ENCODE measurements at places on chromosomes 13 and 19.

DNA sequence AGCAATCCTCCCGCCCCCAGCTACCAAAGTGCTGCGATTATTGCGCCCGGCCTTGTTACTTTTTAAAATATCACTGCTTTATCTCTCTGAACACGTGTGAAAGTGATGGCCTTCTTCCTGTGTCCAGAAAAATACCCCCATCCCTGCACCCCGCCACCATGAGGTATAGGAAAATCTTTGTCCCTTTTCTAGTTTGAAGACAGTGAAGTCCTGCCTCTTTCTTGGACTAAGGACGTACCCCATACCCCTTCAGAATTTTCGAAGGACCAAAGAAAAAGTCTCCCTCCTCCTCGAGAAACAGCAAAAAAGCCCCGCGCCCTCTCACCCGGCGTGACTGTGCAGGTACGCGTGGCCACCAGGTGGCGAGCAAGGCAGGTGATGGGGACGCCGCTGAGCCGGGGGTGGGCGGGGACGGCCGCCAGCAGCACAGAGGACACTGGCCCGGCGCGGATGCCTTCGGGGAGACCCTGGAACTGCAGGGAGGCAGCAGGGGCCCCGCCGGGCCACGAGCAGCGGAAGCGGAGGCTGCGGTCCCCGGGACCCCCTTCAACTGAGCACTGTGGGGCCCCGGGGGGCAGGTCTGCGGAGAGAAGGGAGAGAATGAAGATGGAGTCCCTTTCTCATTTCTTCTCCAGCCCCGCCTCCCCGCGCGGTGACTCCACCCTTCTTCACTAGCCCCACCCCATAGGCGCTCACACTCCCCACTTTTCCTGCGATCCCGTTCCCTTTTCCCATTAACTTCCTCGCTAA is 3.2 kb downstream of the VSIG10L start:
- no peak for DNase-seq

DNA sequence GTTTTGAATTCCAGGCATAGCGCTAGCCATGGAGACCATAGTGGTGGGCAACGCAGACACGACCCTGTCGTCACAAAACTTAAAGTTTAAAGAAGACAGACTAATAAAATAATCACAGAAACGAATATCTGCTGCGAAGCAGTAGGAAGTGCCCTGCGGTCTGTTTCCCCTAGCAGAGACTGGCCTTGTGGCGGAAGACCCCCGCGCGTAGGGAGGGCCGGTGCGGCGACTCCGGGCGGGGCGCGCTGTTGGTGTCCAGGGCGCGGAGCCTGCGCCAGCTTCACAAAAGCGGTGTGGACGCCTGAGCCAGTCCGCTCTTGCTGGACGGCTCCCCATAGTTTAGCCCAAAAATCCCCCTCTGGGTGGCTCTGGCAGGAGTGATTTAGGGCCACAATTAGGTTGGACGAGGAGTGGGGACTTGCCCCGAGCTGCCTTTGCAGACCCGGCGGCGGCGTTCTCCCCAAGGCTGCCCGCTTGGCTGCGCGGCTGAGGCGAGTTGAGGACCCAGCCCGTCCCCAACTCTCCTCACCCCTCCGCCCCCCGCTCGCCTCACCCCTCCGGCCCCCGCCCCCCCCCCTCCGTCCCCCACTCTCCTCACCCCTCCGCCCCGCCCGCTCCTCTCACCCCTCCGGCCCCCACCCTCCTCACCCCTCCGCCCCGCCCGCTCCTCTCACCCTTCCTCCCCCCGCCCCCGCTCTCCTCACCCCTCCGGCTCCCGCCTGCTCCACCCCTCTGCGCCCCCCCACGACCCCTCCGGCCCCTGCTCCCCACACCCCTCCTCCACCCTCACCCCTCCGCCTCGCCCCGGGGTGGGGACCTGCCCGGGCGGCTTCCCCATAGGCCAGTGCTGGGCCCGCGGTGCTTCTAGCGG is 14.2 kb upstream of the LATS2 start:
- no peak for DNase-seq

GRCh38 chr13:74771964-74772363 is 637.8 kb upstream of the KLF12 start:
- no peak for DNase-seq

GRCh38 chr19:2101417-2102335 is 5.0 kb downstream of the IZUMO4 start:
- no peak for DNase-seq

- DNase-seq: no peak
These were observed 27.7 kb downstream of the CRTC1 start for GRCh38 chr19:18710996-18711751.

DNA sequence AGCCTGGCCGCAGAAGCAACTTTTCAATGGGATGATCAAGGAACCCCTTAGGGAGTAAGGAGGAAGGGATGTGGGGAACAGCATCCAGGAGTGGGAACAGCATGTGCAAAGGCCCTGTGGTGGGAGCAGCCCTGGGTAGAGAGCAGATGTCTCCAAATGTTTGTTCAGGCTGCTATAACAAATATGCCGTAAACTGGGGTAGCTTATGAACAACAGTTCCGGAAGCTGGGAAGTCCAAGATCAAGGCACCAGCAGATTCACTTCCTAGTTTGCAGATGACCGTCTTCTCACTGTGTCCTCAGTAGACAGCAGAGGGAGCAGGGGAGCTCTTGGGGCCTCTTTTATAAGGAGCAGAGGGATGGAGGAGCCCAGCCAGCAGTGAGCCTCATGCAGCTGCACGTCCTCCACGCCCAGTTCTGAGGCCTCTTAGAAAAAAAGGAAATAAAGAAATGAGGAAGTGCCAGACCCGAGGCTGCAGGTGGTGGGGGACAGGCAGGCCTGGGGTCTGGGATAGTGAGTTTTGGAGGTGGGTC is 4.2 kb upstream of the LRRC25 start:
- no peak for DNase-seq

- DNase-seq: no peak
These were observed 51.3 kb downstream of the RAB20 start for GRCh38 chr13:110509971-110510786.

GRCh38 chr13:39036212-39036611 is 1.7 kb downstream of the PROSER1 start:
- DNase-seq: no peak

DNA sequence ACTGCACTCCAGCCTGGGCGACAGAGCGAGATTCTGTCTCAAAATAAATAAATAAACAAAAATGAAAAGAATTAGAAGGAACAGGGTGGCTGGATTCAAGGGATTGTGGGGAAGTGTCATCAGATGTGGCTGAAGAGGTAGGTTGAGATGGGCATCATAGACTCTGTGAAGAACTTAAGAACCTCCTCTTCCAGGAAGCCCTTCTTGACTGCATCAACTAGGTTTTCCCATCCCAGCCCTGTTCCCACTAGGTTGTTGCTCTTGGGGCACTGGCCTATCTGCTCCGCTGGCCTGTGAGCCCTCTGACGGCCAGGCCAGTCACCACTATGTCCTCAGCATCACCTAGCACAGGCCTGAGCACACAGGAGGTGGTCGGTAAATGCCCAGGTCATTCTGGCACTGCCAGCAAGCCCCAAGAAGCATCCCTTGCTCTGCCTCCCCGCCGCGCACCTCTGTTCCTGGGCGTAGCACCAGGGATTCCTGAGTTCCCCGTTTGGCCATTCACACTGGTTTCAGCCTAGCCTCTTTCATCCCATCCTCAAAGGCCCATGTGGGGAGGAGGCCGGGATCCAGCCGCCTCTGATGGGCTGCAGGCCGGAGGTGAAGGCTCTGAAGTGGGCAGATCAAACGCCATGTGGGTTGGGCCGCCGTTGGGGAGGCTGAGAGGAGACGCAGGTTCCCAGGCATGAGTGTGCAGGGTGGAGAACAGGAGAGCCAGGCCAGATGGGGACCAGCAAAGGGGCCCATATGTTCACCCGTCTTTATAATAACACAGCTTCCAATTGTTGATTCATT is 27.6 kb upstream of the SLC1A5 start:
- DNase-seq: no peak

- DNase-seq: no peak
These were observed 34.0 kb downstream of the MTRF1 start for GRCh38 chr13:41229356-41229755.

GRCh38 chr19:16825312-16826052 is 3.7 kb upstream of the SIN3B start:
- peak; percentile 34 for DNase-seq

DNA sequence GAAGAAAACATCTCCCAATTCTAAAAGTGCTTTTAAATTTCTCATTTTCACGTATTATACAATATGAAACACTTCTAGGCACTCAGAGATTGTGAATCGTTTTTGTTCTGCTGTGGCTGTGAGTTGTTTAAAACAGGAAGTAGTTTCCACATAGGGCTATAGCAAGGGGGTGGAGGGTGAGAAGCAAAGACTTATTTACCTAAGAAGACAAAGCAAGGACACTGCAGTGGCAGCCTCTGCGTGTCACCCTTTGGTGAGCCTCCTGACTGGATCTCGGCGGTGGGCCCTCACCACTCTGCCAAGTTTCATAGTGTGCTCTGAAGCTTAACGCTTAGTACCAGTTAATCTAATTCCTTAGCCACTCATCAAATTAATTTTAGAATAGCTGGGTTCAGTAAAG is 56.8 kb downstream of the TNFSF13B start:
- DNase-seq: no peak

DNA sequence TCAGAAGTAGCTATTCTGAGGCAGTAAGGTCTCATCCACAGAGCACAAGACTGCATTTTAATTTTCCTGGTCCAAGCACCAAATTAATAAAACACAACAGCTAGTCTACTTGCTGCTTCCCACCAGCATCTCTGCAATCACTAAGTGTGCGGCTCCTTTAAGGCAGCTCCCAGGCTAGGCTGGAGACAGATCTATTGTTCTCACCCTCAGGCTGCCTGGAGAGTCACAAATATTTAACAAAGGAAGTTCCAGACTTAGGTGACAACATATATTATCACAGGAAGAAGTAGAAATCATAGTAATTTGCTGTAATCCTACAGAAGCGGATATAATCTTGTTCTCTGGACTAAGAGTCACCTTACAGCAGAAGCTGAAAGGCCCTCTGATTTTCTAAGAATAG is 2.2 kb upstream of the EID2 start:
- DNase-seq: no peak

DNA sequence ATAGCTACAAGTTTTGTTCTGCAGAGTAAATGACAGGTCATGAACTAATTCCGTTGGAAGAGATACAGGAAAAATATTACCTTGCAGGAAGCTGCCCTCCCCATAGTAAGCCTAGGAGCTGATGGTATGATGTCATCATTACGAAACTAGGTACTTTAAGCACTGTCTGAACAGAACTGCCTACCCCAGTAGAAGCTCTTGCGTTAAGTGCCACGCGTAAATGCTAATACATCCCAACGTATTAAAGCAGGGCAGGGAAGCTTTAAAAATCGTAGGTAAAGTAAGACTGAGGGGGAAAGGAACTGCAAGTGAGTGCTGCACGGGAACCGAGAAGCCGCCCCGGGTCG is 572 bp downstream of the UGGT2 start:
- peak; percentile 4 for DNase-seq

GRCh38 chr13:108560093-108560492 is 69.3 kb upstream of the MYO16 start:
- DNase-seq: no peak
